ENCODE measurements at places on chromosomes 1 and 21.
A peak's percentile ranks its signal among the peaks of the same experiment; 100 is the strongest.

- DNase-seq = no peak
Measured at GRCh38 chr1:184941735-184942134, 32.6 kb downstream of the NIBAN1 start.

DNA sequence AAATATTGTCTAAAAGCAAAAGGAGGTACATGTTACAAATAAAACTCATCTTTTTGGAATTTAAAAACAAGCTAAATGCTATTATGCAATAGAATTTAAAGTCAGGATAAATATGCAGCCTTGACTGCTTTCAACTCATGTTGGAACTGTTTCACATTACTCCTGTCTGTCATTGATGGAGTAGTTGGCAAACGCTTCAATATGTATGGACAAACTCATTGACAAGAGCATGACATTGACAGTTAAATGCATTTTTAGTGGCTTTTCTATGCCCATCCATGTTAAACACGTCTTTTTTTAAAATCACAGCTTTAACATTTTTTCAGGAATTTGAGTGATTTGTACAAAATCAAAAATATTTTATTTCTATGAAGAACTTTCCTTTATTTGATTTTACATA lies 1560.5 kb downstream of the KCNT2 start:
- no peak for DNase-seq

GRCh38 chr1:247175458-247175857 lies 3.6 kb upstream of the ZNF124 start:
- no peak for DNase-seq

- DNase-seq = no peak
Measured at GRCh38 chr21:34810786-34811185, 142.0 kb downstream of the CLIC6 start.

DNA sequence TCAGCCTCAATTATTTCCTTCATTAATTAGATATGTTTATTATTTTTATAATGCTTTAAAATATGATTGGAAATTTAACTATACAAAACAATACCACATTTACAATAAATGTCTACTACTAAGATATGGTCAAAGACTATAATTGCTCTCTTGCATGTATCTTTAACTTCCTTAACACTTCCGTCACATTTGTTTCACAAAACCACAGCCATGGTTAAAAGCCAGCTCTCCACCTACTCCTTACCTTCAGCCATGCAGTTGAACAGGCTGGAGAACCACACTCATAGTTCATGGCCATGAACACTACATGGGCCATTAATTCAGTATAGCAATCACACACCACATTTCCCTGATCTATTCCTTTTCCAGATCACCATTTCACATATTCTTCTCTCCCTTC lies 72.2 kb downstream of the NME7 start:
- no peak for DNase-seq

GRCh38 chr1:39835935-39836594 lies 47.2 kb downstream of the TRIT1 start:
- no peak for DNase-seq

DNA sequence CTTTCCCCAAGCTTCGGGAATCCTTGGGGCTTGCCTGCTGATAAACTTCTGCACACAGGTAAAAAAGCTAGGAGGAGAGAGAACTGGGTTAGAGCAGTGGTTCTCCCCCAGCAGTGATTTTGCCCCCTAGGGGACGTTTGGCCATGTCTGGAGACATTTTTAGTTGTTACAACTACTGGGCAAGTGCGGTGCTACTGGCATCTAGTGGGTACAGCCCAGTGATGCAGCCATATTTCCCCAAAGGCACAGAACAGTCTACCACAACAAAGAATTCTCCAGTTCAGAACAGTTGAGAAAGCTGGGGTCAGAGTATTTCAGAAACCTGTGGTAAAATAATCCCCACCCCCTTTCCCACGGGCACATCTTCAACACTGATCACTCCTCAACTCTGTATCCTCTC lies 41.3 kb downstream of the LRRC71 start:
- peak; percentile 53 for DNase-seq

DNA sequence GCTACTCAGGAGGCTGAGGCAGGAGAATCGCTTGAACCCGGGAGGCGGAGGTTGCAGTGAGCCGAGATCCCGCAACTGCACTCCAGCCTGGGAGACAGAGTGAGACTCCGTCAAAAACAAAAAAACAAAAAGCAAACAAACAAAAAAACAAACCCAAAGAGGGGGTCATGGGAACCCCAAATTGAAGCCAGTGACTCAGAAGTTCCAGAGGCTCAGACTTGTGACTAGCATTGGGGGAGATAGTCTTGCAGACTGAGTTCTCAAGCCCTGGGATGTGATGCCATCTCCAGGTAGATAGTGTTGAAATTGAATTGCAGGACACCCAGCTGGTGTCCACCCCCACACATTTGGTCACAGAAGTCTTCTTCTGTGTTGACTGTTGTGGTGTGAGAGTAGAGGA lies 24.9 kb upstream of the ENO1 start:
- no peak for DNase-seq

DNA sequence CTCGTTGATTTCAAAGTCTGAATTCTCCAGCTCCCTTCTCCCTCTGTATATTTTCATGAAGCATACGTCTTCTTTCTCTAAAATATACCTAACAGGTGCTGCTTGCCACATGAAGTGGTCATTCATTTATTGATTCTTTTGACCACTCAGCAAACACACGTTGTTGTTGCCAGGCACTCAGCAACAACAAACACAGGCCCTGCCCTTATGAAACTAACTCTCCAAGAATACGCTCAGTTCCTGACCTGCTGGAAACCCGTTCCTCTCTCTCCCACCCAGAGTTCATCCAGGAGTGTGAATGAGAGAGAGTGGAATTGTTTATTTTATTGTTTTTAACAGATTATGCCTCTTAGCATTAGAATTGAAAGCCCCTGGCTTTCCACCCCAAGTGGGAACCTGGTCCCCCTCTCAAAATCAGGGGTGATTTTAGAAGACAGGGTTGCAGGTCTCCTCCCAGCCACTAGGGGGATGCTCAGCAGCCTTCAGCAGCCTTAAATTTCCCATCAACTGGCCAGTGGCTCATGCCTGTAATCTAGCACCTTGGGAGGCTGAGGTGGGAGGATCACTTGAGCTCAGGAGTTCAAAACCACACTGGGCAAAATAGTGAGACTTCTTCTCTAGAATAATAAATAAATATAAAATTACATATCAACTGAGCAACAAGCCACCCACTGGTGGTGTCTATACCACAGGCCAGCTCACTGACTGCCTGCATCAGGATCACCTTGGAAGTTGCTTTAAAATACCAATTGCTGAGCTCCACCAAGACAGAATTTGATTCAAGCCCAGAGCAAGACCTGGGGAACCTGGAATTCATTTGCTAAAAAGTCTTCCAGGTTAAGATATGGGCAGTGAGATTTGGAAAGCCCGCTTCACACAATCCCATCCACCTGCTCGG lies 181.0 kb upstream of the KLHDC7A start:
- peak; percentile 57 for DNase-seq
